ENCODE measurements at places on chromosomes 11 and 22. TPM values are rescaled to one million over a fixed set of nuclear protein-coding genes. Genes with fewer than 3 reads are reported as not detected.

The WEE1 gene
- 45.9 TPM for total RNA-seq

The ZBTB16 gene
- not detected for total RNA-seq

The SCGB1A1 gene
- not detected for total RNA-seq

The HBG1 gene
- not detected for total RNA-seq

The C11orf65 gene
- total RNA-seq: 0.69 TPM

The USH1C gene
- total RNA-seq: not detected

The IGLL1 gene
- total RNA-seq: not detected

The CNTN5 gene
- total RNA-seq: not detected

The TMEM45B gene
- total RNA-seq: not detected

The C11orf97 gene
- total RNA-seq: not detected

The PLA2G3 gene
- 0.05 TPM for total RNA-seq

All from HFFc6 (cell line).